ENCODE measurements at places on chromosomes 6 and 20.

DNA sequence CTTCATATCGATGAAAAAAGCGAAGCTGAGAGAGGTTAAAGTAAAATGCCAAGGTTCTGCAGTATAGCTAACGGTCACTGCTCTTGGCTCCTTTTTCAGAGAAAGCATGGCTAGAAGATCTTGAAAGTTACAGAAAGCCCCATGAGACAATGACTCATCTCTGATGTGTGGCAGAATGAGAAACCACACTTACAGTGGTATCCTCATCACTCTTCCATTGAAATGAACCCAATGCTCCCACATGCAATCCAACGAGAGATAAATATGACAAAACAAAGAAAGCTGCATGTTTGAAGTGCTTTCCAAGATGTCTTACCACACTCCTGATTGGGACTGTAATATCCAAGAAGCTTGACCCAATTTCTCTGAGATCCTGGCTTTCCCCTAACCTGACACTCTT, 694.9 kb downstream of the PRKN start:
- DNase-seq: no peak

- no peak for DNase-seq
Measured at GRCh38 chr6:32772656-32773055, 9.3 kb upstream of the HLA-DQB2 start.

GRCh38 chr6:38477680-38478260, 162.0 kb downstream of the BTBD9 start:
- DNase-seq: no peak

DNA sequence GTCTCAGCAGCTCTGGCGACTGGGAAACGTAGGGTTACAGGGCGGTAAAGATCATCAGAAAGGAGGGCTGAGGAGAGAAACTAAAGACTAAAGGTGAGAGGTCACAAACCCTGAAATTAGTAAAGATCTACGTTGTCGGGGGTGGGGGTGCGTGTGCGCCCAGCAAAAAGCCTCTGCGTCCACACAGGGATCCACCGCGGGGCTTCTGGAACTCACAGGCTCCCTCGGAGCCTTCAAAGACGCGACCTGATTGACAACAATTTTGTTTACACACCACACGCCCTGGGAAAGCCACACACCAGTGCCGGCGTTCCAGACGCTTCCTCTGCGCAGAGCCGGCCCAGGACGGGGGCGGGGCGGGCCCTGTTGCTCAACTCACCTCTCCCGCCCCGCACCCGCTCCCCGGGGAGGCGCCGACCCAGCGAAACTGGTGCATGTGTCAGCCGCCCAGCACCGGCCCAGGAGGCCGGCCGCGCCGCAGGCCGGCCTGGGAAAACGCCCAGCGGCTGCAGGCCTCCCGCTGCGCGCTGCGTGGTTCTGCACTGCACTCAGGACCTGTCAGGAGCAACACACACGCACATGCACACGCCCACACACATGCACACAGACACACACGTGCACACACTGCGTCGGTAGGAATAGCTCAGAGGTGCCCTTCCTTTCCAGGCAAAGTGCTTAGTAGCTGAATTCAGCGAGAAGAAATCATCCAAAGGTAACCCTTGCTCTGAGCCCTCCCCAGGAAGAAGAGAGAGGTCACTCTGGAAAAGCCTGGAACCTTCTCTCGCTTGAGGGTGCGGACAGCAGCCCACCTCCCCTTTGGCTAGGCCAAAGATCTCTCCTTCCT, 57.2 kb upstream of the ARID1B start:
- peak; percentile 18 for DNase-seq

DNA sequence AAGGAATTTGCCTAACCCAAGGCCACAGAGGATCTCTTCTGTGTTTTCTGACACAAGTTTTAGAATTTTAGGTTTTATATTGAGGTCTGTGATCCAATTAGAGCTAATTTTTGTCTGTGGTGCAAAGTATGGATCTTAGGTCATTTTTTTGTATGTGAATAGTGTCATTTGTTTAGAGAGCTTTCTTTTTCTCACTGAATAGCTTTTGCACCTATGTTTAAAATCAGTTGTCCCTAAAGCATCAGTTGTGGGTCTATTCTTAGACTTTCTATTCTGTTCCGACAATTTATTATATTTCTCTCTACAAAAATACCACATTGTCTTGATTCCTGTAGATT, 341 bp upstream of the MCM9 start:
- DNase-seq: no peak

GRCh38 chr6:26360451-26361416, 4.3 kb upstream of the BTN3A2 start:
- DNase-seq: no peak

DNA sequence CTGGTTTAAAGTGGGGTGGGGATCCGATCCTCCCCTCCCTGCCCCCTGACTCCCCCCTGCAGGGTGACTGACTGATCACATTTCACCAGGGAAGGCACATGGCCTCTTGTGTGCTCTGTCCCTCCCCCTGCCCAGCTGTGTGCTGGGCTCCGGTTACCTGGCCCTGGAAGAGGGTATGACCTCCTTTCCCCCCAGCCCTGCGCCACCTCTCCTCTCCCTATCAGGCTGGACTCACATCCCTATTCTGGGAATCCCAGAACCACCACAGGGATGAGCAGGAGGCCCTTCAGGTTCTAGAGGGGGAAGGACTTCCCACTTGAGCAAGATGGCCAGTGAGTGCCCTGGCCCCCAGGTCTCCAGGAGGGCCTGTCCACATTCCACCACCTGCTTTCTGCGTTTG, 2.1 kb upstream of the IP6K3 start:
- no peak for DNase-seq

GRCh38 chr6:5840734-5841390, 165.9 kb downstream of the NRN1 start:
- no peak for DNase-seq

DNA sequence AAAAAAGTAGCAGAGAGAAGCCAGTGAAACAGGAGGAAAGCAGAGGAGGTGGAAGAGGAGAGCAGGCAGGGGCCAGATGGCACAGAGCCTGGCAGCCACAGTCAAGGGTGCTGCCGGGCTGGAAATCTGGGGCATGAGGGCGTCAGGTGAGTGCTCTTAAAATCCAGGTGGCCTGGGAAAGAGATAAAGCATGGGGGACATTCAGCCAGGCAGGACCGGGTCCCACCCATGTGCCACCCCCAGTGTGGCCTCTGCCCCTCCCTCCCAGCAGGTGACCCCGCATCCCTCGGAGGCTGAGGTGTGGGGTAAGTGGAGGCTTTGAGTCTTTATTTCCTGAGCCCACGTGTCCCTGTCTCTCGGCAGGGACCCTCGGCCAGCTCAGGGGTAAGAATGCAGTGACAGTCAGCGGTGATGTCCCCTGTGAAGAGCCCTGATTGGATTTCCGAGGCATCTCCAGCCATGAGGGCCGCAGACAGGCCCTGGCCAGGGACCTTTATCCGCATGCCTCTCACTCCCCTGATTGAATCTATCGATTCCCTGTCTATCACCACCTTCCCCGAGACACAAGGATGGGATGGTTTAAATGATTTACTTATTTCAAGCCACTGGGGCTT, 33.8 kb upstream of the SULF2 start:
- no peak for DNase-seq

DNA sequence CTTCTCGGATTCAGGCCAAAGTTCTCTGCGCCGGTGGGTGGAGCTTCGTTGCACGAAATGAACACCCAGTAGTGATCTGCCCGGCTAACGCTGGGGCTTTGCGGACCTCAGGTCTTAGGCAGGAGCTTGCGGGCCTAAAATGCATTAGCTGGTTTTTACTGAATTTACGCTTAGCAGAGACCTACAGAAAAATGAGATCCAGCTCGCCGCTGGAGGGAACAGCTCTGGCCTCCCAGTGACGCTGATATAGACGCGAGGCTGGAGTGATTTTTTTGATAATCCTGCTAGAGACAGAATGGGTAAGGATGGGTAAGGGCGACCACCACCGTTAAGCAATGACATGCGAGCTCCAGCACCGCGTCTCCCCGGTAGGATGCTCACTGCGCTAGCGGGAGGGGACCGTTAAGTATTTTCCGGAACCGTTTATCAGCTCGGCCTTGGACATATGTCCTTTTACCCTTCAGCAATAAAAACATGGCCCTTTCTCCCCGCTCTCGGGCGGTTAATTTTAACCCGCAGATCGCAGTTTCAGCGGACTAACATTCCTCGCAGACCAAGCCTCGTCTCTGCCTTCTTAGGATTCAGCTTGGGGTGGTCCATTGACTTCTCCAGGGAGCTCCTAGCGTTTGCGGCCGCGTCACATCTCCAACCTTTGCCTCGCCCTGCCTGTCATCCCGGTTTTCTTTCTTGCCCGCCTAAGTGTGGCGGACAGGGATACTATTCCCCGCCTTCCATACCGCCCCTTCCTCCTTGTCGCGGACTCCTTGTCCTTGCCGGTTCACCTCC, 109.3 kb downstream of the GPX5 start:
- no peak for DNase-seq

GRCh38 chr20:1928782-1929181, 33.6 kb downstream of the SIRPA start:
- no peak for DNase-seq

DNA sequence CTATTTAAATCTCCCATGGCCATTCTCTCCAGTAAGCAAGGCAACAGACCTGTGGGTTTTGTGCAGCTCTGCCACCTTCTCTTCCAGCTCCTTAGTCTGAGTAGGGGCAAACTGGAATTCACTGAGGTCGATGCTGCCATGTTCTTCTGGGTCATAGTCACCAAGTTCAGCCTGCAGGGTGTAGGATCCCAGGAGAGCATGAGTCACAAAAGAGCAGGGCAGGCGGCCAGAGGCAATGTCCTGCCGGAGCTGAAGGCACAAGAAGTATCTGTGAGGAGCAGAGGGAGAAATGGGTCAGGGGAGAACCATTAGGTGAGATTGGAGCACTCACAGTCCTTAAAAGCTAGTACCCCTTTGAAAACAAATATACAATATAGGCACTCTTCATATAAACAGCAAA, 73.7 kb downstream of the SMLR1 start:
- no peak for DNase-seq

DNA sequence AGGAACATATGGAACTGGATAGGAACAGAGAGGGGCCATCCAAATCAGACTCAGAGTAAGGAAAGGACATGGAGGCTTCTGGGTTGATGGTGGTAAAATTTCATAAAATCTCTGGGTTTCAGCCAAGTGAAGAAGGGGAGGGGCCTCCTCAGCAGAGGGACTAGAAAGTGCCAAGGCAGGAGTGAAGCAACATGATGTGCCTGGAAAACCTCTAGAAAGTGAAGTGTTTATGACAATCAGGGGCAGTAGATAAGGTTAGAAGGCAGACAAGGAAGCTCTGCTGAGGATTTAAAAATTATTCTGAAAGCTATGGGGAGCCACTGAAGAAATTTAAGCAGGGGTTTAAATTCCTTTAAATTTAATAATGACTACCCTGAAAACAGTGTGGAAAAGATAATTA, 126.0 kb upstream of the TENT5A start:
- no peak for DNase-seq

GRCh38 chr6:51913265-51913664, 174.1 kb downstream of the PKHD1 start:
- DNase-seq: no peak

- no peak for DNase-seq
Measured at GRCh38 chr6:24902782-24903181, 33.0 kb downstream of the RIPOR2 start.

DNA sequence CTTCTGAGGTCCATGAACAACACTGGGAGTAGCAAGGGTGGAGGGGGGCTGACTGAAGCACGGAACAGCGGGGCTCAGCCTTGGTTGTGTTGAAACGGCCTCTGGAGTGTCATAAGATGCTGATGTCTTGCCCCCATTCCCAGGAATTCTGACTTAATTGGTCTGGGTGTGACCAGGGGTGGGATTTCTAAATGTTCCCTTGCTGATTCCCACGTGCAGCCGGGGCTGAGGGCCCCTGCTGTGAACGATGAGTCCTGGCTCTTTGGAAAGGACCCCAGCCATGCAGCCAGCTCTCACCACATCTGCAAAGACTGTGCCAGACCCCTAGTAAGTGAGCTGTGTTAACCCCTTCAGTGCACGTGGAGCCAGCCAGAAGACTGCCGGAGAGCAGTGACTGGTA, 28.6 kb upstream of the FAM50B start:
- no peak for DNase-seq

GRCh38 chr6:5108068-5108467, 22.9 kb downstream of the PPP1R3G start:
- no peak for DNase-seq

GRCh38 chr6:8507286-8507685, 71.9 kb upstream of the SLC35B3 start:
- DNase-seq: no peak

- no peak for DNase-seq
Measured at GRCh38 chr20:34396408-34396807, 33.3 kb downstream of the ITCH start.

- DNase-seq: no peak
Measured at GRCh38 chr6:122772724-122773415, 6.6 kb upstream of the FABP7 start.

DNA sequence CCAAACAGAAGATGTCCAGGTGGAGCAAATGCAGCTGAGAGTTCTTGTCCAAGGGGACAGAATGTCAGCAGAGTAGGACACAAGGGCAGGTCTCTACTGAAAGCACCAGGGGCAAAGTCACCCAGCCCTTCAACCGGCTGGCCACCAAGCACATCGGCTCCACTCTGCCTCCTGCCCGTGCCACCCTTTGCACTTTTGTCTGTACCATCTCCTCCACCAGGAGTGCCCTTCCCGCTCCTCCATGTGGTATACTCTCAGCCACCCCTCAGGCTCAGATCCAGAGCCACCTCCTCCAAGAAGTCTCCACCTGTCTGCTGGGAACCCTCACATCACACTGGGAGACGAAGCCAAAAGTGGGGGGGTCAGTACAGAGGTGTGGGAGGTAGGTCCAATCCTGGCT, 4.1 kb upstream of the HSPA12B start:
- DNase-seq: no peak

GRCh38 chr6:81690073-81690472, 62.4 kb downstream of the TENT5A start:
- no peak for DNase-seq

DNA sequence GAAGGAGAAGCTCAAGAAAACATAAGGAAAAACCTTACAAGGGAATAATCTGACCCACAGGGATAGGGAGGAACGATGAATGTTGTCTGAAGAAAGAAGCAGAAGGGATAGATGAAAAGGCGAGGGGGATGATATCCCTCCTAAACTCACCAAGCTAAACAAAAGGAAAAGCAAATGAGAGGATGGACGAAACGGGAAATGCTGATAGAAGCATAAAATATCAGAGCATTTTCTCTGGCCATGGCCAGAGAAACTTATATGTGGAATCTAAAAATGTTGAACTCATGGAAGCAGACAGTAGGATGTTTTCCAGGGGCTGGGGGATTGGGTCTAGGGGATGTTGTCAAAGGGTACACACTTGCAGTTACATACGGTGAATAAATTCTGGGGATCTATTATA, 148.4 kb upstream of the FOXQ1 start:
- DNase-seq: no peak

DNA sequence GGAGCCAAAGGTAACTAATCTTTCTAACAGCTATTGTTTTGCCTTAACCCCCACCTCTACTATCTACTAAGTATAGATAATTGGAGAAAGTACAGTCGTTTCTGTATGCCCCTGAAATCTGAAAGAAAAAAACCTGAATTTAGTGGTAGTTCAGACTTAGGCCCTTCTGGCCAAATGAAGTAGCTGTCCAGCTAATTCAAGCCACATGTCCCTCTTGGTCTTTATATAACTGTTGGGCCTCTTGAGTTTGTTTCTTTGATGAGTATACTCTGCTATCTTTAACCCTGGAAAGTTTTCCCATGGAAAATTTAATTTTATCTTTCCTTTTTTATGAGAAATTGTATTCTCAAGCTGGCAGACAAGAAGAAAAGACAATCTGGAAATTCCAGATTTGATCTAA, 73.0 kb upstream of the FAM8A1 start:
- DNase-seq: no peak

Measured in activated CD8-positive, alpha-beta memory T cell treated with anti-CD3 and anti-CD28 coated beads for 1 hour (primary cell).